ENCODE measurements at places on chromosomes 2 and 18.

DNA sequence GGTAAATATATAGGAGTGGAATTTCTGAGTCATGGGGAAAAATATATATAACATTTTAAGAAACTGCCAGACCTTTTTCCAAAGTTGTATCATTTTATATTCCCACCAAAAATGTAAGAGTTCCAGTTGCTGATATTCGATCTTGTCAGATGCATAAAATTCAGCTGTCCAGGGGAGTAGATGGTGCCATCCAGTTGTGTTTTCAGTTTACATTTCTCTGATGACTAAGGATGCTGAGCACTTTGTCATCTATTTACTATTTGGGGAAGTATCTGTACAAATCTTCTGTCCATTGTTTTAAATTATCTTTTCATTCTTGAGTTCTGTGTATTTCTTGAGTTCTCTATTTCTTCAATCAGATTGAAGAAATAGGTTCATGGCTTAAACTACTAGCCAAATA, 126.1 kb downstream of the RTN4 start:
- no peak for DNase-seq

- DNase-seq: no peak
Observed at GRCh38 chr2:132915812-132916549, 246.0 kb upstream of the LYPD1 start.

DNA sequence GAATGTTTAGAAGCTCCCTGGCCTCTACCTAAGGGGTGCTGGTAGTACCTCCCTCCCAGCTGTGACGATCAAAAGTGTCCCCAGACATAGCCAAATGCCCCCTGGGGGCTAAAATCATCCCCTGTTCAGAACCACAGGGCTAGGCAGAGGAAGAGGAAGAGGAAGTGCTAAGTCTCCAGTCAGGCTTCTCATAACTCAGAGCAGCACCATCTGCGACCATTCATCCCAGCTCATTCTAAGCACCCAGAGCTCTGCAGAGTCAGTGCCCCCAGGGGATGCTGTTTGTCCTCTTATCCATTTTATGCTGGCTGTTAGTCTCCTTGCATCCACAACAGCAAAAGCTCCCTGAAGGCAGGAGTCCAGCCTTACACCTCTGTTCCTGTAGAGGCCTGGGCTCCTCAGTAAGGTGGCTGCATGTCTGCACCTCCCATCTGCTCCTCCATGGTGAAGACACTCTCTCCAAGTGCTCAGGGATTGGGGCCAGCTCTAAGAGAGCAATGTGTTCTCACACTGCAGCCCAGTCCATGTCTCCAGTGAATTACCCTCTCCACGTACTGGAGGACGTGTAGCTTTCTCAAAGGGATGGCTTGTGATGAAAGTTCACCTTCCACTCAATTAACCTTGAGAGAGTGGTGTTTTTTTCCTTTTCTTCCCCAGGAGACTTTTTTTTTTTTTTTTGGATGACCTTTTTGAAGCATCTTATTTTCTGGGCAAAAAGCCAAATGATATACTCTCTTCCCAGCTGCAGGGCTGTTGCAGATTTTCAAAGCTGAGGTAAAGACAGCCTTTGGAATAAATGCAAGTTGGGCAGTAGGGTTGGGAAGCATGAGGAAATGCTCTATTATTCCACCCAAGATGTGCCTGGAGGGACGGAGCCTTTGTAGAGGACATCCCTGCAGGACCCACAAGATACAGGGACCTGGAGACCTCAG, 158.9 kb upstream of the SLC14A2 start:
- DNase-seq: peak; percentile 88

- DNase-seq: no peak
Observed at GRCh38 chr2:239539083-239539775, 138.4 kb upstream of the HDAC4 start.

DNA sequence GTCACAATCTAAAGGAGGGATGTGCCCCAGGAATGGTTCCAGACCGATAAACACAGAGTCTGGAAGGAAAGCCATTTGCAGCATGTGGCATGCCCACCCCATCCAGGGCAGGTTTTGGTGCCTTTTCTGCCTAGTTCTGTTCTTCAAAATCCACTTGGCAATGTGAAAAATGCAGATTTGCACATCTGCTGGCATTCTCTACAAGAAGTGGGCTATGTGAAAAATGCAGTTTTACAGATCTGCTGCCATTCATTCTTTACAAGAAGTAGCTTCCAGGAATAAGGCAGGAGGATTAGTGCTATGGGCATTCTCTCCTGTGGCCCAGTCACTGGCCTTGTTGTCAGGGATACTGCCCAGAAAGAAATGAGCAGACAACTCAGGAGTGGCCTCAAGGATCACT, 68.1 kb downstream of the C1D start:
- DNase-seq: no peak

GRCh38 chr18:45448871-45449270, 166.4 kb upstream of the SLC14A2 start:
- DNase-seq: no peak

- DNase-seq: peak; percentile 12
Observed at GRCh38 chr2:43798300-43798699, 24.5 kb downstream of the DYNC2LI1 start.

DNA sequence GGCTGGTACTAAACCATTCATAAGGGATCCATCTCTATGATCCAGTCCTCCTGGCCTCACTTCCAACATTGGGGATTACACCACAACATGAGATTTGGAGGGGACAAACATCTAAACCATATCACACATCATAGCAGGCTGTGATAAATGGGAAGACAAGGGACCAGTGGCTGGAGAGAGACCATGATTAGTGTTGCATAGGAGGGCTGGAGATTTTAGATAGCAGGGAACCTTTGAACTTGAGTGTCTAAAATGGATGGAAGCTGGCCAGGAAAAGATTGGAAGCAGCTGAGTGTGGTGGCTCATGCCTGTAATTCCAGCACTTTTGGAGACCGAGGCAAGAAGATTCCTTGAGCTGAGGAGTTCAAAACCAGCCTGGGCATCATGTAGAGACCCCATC, 12.4 kb upstream of the SCG2 start:
- DNase-seq: no peak

DNA sequence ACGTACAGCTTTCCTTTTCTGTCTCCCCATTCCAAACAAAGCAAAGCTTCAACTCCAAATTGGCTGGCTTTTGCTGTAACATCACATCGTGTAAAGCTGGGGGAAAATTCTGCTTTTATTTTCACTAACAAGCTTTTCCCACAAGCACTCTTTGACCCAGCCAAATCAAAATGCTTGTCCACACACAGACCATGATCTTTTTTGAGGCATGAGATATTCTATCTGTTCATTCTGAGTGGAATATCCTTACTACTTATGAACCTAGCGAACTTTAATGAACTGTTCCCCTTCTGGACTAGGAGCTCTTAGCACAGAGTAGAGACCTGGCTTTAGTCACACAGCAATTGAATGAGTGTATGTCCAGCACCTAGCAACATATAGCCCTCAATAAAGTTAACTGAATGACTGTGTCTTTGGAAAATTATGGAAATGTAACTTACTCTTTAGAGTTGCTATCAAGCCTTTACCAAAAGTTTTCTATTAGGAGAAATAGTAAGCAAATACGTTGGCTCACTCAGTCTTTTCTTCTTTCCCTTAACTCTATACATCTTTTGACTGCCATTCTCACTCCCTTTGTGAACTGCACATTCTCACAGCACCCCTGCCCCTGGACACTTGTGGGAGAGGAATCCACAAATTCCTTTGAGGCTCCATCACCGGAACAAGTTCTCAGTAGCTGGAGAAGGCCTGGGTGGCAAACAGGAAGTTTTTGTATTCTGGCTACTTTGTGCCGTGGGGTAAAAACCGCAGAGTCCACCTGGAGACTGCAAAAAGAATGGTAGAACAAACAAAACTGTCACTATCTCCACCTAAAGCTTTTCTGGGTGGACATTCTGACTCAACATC, 1.3 kb upstream of the UBE2E3 start:
- no peak for DNase-seq

DNA sequence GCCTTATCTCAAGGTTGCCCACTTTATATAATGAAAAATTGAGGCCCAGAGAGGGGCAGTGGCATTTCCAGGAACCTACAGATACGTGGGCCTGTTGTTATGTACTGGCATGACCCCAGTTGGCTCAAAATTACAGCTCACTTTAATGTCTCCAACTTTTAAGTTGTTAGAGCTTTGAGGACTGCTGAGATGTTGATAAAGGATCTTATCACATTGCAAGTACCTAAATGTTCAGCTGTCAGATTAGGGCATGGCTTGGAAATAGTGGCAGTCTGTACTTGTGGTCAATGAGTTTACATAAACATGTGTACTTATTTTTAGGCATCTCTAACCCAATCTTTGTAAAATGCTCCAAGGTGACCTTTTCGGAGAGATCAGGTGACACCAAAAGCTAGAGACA, 14.6 kb downstream of the SLC4A5 start:
- no peak for DNase-seq

DNA sequence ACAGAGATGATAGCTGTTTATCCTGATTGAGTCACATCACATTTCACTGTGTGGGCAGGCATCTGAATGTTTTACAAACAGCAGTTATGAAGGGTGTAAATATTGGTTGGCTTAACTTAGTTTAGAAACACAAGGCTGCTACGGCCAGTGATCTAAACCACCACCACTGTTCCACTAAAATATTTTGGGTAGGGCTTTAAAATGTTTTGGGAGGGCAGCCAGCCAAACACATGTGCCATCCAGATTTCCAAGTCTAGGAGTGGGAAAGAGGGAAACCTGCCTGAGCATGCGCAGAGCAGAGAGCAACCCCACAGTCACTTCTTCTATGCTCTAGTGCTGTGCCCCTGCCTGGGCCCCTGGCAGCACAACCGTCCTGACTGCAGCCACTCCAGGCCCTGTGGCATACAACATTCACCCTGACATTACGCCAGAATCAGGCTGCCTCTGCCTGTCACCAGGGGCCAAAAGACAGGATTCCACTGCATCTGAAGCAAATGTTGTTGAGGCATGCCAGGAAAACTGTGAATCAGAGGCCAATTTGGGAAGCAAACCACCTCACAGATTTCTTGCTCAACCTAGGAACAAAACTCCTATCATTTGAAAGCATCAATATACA, 74.8 kb upstream of the COL5A2 start:
- DNase-seq: peak; percentile 77

DNA sequence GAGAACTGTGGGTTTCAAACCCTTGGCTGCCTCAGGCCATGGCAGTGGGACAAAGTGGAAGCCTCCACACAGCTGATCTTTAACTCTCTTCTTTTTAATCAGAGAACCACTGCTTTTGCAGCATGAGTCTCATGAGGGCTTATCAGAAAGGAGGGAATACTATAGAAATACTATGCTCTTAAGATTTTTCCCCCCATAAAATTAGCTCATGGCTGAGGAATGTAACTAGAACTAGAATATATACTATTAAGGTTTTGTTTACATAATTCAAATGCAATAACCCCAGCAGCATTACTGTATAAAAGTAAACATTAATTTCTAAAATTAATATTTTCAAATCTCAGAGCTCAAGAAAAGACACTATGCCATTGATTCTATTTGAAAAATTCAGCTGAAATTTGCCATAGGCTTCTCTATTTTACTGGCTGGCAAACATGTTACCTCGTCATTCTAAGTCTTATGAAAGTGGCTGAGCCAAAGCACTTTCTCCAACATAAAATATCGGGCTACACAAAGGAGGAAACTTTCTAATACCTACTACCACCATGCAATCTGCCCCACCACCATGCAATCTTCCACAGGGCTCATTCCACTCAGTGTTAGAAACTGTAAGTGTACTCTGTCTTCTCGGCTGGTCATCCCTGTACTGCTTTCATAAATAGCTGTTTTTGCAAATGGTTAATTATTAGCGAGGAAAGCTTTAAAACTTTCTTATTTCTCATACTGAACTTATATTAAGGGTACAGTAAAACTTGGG, 42.5 kb downstream of the WDR35 start:
- DNase-seq: no peak

GRCh38 chr2:240638512-240639160, 13.4 kb downstream of the GPR35 start:
- no peak for DNase-seq

DNA sequence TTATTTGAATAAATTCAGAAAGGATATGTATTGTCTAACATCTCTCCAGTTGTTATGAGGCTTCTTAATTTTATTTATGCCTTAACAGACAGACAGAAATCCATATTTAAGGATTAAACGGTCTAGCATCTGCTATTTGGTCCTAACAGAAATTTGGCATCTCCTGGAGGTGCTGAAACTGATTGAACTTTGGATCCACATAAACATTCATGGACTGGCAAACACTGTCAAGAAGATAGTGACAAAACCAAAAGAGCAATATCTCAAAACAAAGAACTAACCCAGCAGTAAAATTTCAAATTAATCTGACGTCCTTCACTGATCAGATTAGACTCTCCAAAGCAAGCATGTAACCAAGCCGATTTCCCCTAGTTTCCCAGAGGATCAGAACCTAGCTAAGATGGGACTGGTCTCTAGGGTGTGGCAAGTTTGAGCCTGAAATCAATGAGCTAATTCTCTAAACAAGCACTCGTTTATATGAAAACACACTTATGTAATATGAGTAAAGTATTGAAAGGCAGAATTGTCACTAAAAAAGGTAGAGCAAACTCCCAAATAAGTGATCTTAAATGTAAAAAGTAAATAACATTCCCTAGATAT, 139.5 kb downstream of the NOL4 start:
- no peak for DNase-seq

DNA sequence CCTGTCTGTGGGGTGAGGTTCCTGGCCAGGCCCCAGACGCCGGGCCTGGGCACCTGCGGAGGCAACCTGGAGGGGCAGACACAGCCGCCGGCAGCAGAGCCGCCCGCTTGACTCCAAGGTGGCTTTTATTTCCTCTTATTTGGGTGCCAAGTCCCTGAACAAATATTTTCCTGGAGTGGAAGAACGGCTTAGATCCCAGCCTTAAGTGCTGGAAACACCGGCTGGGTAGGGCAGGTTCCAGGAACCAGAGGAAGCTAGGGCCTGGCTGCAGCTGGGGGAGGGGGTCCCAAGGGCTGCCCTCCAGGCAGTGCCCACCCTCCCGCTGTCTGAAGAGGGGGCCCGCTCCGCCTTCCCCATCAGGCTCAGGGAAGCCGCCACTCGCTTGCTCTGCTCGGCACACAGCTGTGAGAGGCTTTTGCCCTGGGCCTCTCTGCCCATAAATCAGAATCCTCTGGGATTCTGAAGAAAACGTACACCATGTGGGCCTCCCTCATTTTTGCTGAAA, 28.2 kb downstream of the SDC1 start:
- no peak for DNase-seq

GRCh38 chr2:134648586-134648985, 70.2 kb downstream of the TMEM163 start:
- DNase-seq: no peak

- no peak for DNase-seq
Observed at GRCh38 chr2:193895226-193895625, 1700.5 kb upstream of the TMEFF2 start.

- no peak for DNase-seq
Observed at GRCh38 chr2:161418715-161419637, 2.9 kb downstream of the TBR1 start.

DNA sequence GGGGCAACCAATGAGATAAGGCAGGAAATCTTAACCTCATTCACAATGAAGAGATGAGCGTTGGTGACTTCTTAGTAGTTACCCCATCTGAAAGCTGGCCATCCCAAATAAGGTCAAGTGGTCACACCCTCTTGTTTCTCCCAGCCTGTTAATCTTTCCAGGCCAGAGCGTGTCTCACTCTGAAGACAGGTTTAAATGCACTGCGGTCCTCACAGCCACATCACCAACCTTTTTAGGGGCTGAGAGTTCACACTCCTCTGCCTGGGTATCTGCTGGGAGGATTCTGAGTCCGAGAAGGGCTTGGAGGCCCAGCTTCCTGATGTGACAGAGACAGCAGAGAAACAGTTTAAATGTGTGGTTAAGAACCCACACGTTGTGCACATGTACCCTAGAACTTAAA, 13.3 kb upstream of the CNGA3 start:
- no peak for DNase-seq

Data from NCI-H446 (cell line).